ENCODE measurements at places on chromosomes 11 and 22. TPM values are rescaled to one million over a fixed set of nuclear protein-coding genes. Genes with fewer than 3 reads are reported as not detected.

DNA sequence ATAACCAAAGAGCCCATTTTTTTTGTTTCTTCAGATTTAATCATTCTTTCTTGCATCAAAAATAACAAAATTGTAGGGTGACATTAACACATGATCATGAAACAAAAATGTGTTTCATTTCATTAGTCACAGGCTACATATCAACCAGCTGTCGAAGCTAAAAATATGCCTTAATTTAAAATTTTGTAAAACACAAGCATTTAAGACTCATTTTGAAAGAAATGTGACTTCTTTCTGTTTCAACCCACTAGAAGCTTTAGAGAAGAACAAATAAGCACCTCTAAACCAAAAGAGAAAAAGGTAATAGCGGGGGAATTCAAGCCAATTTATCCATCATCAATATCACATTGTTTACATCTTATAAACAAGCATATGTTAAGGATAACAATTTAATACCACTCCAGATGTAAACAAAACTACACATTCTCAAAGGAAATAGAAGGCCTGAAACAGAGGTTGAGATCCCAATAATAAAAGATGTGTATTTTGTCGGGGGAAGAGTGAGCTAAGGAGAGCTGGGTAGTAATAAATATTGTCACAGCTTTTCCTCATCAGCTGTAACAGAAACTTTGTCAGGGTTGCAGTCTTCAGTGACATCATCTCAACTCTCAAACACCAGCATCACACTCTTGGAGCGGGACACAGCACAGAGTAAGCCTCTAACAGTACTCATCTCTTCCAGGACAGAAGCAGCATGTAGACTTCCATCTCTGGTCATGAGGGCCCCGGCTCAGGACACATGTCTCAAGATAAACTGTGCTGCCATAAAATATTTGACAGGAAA lies 42.0 kb downstream of the ALG9 start:
- DNase-seq, result no peak

- peak; percentile 42 for DNase-seq
These were observed 26.3 kb upstream of the HMGXB4 start for GRCh38 chr22:35230839-35231584.

GRCh38 chr11:6328321-6328720 lies 8.0 kb upstream of the CAVIN3 start:
- DNase-seq, result no peak

DNA sequence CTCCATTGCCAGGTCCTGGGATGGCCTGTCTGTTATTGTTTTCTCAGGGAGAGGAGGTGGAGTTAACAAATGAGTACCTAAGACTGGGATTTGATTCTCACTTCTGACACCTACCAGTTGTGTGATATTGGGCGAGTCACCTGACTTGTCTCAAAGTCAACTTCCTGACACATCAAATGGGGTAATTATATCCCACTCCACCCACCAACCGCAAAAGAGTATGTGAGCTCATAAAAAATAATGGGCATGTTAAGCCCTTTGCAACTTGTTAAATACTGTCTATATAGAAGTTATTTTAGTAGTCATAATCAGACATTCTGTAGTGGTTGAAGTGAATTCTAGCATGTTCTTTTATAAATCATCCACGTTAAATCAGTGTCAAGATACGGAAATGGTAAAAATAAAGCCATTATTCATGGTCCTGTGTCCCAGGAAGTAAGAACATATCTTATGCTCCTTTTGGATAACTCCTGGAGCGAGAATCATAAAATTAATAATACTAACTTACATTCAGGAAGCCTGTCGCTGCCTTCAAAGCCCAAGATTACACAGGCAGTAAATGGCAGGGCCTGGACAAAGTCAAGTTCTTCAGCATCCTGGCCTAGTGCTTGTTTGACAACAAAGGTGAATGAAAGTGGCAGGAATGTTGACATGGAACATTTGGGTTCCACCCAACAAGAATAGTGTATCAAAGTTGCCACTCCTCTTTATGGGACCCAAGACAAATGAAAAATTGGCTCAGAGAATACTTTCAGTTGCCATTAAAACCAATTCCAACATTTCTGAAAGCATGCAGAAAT lies 54.3 kb downstream of the SYTL2 start:
- DNase-seq, result no peak

DNA sequence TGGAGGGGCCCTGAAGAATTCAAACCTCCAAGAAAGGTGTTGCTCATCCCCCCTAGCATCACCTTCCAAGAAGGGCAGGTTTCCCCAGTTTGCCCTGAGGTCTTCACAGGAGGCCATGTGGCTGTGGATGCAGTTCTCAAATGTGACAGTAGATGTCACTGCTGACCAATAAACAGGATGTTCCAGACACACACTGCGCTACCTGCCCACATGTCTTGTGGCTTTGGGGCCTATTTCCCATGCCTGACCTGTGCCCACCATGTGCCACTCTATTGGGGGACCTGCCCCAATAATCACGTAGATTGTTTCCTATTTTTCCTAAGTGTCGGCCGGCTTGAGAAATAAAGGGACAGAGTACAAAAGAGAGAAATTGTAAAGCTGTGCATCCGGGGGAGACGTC lies 4.5 kb downstream of the GSTT2 start:
- DNase-seq, result peak; percentile 64

The ADAMTS15 gene
- not detected for total RNA-seq

DNA sequence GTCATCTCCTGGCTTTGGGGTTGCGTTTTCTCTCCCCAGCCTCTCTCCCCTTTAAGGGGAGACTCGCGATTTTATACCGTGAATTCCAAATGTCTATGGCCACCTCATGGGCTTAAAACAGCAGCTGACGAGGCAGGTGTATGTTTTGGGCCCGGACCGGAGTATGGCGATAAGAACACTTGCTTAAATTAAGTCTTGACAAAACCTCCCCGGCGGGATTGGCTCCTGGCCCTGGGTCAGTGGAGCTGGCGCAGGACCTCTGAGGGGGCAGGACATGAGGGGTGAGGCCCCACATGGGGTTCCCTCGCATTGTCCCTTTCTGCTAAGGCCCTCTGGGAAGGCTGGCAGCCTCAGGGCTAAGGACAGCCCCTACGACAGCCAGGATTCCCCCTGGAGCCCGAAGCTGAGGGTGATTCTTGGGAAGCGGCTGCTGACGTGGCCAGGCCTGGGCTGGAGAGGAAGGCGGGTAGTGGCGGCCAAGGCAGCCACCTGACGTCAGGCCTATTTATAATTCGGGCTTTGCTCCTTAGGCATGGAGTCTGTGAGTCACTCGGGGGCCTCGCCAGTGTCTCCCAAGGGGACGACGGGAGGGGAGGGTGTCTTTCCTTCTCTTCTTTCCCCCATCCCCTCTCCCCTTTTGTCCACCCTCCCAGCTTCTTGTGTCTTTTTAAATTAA lies 12.7 kb downstream of the MYO18B start:
- no peak for DNase-seq

Data from OCI-LY7 (cell line).